ENCODE measurements at places on chromosomes 5 and 9.
A peak's percentile ranks its signal among the peaks of the same experiment; 100 is the strongest.

- DNase-seq: no peak
Observed at GRCh38 chr5:10248378-10249260, 1.1 kb downstream of the ATPSCKMT start.

DNA sequence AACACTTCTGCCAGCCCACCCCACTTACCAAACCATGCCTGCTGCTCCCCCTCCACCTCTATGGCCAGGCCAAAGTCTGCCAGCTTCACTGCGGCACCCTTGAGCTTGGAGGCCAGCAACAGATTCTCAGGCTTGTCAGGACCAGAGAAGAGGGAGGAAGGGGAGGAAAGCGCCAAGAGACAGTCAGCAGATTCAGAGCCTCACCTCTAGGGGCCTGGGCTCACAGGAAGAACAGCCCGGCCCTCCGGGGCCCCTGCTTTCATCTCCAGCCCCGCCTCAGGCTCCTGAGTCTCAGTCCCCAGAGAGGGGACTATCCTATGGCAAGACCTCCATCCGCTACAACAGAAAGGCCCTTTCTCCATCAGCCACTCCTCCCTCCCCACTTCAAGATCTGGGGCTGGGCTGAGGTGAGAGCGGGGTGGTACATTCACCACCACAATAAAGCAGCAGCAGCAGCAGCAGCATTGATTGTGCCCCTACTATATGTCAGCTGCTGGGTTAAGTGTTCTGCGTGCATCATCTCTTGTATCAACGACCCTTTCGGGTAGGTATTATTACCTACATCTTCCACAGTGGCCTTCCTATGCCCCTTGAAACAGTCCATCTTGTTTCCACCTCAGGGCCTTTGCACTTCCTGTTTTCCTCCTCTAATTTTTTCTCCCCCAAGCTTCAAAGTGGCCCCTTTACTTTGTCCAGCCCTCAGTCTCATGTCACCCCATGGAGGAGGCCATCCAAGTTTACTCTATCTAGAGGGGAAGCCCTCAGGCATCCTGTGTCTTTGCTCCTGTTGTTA, 36.0 kb downstream of the CAMK2A start:
- no peak for DNase-seq

DNA sequence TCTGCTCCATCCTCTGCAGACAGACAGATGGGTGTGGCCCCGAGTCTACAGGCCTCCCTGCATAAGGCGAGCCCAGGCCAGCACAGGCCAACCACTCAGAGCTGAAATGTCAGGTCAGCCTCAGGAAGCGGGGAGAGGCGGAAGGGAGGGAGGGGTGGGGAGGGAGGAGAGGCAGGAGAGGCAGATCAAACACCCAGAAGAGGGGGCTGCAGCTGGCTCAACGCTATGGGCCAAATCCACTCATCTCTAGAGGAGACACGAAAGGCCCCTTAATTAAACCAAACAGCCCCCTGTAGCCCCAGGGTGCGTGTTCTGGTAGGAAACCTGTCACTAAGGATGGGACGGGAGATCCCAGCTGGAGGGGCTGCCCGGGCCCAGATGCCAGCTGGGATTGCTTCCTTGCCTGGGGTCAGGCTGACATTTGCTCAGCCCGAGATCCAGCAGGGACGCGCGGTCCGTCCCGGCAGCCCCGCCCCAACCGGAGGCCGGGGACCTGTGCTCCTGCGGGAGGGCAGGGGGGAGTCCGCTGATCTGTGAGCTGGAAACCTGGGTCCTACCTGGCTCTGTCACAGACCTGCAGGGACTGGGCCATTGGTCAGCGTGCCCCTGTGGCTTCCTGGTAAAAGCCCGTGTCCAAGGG, 97.2 kb upstream of the SARDH start:
- DNase-seq: no peak

DNA sequence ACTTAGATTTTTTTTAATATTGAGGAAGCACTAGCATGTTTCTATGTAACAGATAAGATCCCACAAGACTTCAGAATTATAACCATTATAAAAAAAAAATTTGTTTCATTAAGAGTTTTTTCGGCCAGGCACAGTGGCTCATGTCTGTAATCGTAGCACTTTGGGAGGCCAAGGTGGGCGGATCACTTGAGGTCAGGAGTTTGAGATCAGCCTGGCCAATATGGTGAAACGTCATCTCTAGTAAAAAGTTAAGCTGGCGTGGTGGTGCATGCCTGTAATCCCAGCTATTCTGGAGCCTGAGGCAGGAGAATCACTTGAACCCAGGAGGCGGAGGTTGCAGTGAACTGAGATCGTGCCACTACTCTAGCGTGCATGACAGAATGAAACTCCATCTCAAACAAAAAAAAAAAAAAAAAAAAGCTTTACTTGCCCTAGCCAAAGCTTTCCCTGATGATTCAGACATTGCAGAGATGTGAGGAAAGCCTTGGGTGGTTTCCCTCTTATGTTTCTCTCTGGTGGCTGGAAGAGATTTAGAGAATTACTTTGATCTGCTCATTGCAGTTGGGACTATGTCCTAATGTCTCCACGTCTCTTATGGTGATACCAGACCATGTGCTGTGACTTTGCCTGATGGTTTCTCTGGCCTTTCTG, 65.4 kb downstream of the EGFLAM start:
- DNase-seq: no peak

DNA sequence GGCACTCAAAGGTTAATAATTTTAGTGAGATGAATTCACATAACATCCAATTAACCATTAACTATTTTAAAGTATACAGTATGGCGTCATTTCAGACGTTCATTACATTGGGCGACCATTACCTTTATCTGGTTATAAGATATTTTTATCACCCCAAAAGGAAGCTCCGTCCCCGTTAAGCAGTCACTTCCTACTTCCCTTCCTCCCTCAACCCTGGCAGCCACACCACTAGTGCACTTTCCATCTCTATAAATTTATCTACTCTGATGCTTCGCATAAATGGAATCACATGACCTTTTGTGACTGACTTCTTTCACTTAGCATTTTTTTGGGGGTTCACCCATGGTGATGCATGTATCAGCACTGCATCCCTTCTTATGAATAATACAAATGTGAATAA, 168.3 kb upstream of the PUM3 start:
- DNase-seq: no peak

DNA sequence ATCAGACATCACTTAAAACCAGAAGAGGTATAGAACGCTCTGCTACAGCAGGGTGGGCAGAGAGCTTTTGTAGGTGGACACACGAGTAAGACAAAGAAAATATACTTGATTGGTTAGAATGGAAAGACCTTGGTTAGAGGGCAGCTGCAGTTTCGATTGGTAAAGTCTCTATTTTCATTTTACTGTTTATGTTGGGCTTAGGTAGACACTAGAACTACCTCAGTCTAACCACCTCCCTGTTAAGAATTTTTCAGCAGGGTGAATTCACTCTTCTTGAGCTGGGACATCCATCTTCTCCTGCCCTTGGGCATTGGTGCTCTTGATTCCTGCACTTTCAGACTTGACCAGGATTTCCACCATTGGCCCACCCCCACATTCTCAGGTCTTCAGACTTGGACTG, 116.3 kb downstream of the BASP1 start:
- DNase-seq: no peak

DNA sequence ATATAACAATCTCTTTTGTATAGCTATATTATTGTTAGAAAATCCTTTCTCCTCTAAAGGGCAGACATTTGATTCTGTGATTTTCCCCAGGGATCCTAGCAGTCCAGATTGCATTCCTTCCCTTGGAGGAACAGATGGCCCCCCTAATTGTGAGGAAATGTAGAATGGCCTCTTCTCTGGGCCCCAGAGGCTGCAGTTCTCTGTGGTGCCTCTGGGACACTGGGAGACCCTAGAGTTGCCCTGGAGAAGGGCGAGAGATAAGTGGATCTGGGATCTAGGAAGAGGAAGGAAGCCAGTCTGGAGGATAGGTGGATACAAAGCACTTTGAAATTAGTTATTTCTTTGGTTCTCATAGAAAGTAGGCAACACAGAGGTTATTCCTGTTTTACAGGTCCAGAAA, 1.9 kb upstream of the HINT2 start:
- no peak for DNase-seq

DNA sequence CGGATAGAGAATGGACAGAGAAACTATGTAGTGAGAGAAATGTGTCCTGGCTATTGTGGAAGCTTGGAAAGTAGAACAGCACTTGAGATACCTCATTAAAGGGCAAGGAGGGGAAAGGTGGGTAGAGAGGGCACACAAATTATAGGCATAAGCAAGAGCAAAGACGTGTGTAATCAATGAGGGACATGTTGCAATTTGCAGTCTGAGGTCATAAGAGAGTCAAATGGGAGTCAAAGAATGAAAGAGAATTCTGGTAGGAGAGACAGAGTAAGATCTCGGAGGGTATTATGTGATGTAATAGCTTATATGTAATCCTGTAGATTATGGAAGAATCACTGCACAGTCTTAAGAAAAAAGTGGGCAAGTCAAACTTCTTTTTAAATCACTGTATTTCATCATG, 312.0 kb upstream of the RGMB start:
- DNase-seq: no peak

DNA sequence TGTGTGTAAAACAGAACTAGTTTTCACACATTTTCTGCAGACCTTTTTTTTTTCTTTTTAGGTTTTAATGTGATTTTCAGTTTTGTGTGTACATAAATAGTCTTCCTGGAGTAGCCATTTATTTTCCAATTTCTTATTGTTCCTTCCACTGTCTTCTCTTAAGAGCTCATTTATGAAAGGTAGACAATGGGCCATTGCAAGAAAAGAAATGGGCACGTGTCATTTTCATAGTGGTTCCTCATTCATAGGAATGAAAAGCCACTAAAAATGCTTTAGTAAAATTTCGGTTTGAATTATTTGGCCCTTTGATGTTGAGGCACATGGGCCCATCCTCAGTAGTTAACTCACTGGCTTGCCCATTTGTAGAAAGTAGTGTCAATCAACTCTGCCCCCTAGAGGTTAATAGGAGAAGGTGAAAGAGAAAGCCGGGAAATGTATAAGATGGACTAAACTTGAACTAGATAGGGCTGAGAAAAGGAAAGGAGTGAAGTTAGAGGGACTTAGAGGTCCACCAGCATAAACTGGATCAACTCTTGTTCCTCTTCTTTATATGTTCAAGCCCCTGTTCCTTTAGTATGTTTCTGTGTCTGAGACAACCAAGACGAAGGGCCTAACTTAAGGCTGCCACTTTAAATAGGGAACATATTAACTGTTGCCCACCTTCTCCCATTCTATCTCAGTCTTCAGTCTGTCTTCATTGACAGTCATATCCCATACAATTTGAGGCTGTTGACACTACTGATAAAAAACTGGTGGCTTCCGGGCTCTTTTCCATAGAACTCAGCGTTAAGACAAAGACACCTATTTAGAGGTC, 72.6 kb downstream of the SMARCA2 start:
- DNase-seq: no peak

- DNase-seq: no peak
Observed at GRCh38 chr9:37464426-37465248, 613 bp downstream of the ZBTB5 start.

GRCh38 chr9:127537014-127537413, 75.1 kb upstream of the STXBP1 start:
- no peak for DNase-seq

GRCh38 chr9:126702151-126703001, 88.6 kb downstream of the LMX1B start:
- DNase-seq: no peak

DNA sequence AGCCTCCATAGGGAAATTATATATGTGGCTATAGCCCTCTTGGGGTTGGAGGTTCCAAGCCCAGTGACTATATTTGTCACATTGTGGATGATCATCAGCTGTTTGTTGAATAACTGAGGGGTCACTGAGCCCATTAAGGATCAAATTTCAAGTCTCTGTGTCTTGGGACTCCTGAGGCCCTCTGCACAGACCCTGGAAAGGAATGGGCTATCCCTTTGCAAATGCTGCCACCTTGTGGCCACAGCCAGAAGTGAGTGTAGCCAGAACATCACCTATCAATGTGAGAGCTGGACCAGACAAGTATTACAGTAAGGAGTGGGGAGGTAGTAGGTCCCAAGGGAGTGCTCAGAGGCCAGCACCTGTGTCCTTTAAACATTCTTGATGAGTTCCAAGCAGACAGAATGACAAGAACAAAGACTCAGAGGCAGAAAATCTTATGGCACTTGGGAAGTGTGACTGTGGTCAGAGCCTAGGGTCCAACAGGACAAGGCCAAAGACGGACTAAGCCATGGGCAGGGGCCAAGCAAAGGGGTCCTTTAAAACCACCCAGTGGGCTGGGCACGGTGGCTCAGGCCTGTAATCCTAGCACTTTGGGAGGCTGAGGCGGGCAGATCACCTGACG, 8.2 kb downstream of the RPP25L start:
- peak; percentile 70 for DNase-seq

- no peak for DNase-seq
Observed at GRCh38 chr5:138054847-138055558, 22.1 kb upstream of the FAM13B start.

DNA sequence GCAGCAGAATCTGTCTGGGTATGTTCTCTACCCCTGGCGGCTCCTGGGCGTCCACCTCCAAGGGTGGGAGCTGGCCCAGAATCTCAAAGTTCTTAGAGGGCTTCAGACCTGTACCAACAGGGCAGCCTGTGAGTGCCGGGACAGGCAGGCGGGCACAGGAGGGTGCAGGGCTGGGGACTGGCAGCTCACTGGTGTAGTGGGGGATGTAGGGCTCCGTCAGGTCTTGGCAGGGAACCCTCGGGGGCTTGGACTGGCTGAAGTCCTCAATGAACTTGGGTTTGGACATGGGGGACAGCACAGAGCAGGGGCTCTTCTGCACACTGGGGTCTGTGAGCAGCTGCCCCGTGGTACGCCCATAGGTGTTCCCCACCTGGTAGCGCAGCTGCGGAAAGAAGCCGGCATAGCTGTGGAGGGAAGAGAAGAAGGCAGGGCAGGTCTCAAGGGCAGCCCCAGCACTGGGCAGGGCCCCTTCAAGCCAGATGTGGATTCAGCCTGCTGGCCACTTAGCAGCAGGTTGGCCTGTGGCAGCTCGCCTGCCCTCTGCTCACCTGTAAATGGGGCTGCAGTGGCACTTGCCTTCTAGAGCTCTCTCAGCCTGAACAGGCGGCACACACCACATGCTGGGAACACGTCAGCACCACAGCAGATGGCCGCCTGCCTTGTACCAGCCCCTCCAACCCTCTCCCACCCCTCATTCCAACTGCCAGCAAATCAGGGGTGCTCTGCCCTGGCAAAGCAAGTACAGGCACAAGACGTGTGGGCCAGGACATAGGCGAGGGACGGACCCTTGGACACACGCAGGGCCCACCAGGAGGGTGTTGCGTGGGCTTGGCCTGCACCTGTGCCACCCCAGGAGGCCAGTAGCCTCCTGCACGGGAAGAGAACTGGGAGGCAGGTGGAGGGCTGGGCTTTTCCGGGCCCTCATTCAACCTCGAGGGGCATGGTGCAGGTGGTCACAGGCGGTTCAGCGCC, 4.6 kb downstream of the TUBB4B start:
- no peak for DNase-seq

- no peak for DNase-seq
Observed at GRCh38 chr9:134987906-134988700, 70.4 kb upstream of the FCN1 start.

DNA sequence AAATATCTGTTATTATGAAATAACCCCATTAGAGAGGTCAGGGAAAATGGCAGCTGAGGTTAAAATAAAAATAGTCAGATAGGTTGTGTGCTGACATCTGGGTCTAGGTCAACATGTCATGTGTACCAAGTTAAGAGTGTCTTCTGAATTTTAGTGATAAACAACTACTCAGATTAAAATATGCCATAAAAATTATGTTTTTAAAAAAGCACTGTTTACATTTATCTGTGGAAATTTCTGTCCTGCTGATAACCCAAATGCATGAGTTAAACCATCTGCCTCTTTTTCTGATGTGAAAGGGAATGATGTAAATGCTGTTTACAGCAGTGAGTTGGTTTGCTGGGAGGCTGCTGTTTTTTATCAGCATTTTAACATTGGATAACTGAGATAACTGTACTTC, 361.2 kb upstream of the TARS1 start:
- no peak for DNase-seq

All from stimulated activated CD8-positive, alpha-beta memory T cell treated with anti-CD3 and anti-CD28 coated beads, Interleukin-12 subunit alpha, Interleukin-12 subunit beta, amount 100 ng/mL, for 1 hour (primary cell).